CD4-positive, alpha-beta T cell treated with Interleukin-4 for 4 hours (primary cell): ENCODE measurements at places on chromosomes 16 and 17.
A peak's percentile ranks its signal among the peaks of the same experiment; 100 is the strongest.

DNA sequence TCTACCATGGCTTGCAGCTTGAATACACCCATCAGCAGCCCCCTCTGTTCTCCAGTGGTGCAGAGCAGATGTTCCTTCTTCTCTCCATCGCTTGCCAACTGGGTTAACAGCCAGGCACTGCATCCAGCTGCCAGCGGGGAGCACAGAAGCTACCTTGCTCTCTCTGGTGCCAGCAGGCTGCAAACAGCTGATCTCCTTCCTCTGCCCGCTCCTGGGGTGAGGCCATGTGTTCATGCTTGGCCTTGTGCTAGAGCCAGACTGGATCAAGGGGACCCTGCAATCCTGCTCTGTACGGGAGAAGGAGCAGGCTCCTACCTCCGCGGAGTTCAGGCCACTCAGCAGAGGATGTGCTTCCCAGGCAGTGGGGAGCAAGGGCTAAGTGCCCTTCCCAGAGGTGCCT, 24.1 kb upstream of the ENGASE start:
- DNase-seq, result no peak

GRCh38 chr17:57939797-57940196, 15.4 kb downstream of the CUEDC1 start:
- DNase-seq, result peak; percentile 8

- peak; percentile 95 for DNase-seq
Measured at GRCh38 chr16:48611329-48612137, 1.6 kb upstream of the N4BP1 start.

GRCh38 chr16:11233727-11234376, 22.2 kb downstream of the SOCS1 start:
- DNase-seq, result peak; percentile 72

DNA sequence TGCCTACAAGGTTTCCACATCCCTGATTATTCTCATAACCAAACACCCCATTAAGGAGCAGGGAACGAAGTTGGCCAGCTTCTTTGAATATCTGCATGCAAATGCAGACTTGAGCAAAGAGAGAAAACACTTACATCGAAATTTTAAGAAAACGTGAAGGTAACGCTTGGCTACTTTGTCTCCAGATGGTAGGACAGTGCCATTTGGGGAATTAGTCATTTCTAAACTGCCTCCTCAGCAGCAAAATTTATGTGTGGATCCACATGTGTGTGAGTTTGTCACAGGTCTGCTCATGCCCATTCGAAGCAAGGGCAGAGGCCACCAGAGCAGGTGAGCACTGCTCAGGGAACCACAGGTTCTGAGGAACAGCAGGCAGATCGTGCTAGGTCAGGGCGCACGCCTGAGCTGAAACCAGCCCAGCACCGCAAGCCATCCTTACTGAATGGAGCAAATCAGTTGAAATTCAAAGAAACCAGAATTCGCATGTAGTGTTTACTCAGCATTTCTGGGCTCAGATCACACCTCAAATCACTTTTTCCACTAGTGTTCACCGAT, 80.1 kb downstream of the SOCS1 start:
- DNase-seq, result no peak

GRCh38 chr17:9109933-9110332, 88.6 kb downstream of the NTN1 start:
- no peak for DNase-seq

DNA sequence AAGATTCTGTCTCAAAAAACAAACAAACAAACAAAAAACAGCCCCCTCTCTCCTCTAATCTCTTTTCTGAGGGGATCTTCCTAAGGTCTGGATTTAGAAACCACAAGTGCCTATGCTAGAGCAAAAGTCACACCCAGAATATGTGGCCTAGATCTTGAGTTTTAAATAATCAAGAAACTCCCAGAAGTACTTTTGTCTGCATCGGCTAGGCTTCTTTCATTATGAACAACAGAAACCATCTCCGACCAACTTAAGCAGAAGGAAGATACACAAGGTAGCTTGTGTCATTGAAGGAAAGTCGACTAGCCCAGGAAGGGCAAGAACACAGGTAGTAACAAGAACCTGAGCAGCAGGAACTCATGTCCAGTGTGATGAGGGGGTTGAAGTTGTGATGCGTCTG, 73.9 kb upstream of the KIFC3 start:
- no peak for DNase-seq

DNA sequence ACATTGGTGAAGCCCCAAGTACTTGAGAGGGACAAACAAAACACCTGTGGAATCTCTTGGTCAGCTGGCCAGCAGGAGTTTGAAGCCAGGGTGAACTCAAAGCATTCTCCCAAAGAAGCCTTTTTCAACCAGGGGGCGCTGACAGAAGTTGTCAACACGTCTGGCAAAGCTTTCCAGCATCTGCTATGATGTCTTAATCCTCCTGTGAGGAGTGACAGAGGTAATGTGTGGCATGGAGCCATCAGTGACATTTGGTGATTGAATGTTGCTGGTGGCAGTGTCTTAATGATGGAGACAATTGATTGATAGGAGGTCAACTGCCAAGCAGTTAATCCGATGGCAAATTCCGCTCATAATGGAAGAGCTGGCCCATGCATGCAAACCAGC, 257.6 kb upstream of the HSBP1 start:
- DNase-seq, result no peak
